DMS79 (cell line): ENCODE measurements at places on chromosomes 11 and 22.

- DNase-seq, result no peak
Observed at GRCh38 chr11:130137999-130138398, 21.6 kb upstream of the ST14 start.

GRCh38 chr11:94211261-94211830, 82.7 kb downstream of the PANX1 start:
- DNase-seq, result no peak

DNA sequence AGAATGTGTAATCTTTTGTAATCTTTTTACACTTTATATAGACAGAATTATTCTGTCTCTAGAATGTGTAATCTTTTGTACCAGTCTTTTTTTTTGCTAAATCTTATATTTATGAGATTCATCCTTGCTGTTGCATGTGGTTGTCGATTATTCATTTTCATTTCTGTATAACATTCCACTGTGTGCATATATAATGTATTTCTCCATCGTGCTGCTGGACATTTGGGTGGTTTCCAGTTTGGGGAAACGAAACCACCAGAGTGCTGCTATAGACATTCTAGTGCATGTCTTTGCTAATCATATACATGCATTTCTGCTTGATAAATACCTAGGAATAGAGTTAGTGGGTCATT, 146.5 kb downstream of the GRIK4 start:
- no peak for DNase-seq

- DNase-seq, result no peak
Observed at GRCh38 chr11:128184981-128185380, 402.4 kb downstream of the ETS1 start.

DNA sequence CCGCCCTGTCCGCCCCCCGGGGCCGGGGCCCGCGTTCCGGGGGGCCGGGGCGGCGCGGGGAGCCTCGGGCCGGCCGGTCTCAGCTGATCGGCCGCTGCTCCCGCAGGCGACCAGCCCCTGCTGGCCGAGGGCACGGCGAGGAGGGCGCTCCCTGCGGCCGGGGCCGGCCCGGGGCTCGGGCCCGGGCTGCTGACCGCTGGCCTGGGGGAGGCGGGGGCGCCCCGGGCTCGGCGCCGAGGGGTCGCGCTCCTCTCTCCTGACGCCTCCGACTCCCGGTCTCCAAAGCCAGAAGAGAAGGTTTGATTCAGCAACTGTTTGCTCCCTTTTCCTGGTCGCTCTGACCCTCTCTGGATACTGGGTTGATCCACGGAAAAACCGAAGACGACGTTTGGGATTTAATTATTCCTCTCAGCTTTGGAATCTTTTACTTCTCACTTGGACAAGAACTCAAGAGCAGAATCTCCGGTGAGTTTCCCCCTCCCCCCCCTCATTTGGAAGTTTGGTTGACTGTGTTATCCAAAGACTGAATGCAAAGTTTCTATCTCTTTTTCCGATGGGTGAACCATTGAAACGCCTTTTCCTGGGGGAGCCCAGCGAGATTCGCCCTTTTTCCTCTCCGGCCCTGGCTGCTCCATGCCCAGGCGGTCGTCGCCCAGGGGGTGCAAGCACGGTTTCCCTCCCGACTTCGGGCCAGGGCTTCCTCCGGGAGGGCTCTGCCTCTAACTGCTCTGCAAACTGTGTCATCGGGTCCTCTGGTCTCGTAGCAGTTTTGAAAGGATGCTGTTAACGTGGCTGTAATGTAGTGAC, 725 bp downstream of the KDM2A start:
- no peak for DNase-seq

GRCh38 chr22:42548597-42549330, 5.0 kb upstream of the SERHL2 start:
- DNase-seq, result no peak

DNA sequence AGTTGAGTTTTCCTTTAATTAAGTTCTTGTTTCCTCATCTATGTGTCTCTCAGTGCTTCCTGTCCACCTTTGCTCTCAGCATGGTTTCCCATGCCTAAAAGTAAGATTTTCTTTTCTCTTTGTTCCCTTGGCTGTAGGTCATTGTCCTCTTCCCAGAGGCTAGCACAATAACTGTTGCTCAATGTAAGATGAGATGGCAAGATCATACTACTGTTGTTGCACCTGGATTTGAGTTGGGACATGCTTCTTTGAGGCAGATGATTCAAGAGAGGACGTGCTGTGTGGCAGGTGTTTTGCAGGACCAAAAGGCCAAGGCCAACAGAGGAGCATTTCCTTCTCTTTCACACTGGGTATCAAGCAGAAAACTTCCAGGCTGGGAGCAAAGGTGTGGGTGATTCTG, 11.3 kb upstream of the NELL1 start:
- DNase-seq, result no peak

GRCh38 chr11:118417801-118418200, 16.4 kb downstream of the ATP5MG start:
- DNase-seq, result no peak

- no peak for DNase-seq
Observed at GRCh38 chr11:10634407-10634806, 59.1 kb downstream of the IRAG1 start.

GRCh38 chr11:47329431-47329986, 23.0 kb downstream of the MYBPC3 start:
- DNase-seq, result no peak

DNA sequence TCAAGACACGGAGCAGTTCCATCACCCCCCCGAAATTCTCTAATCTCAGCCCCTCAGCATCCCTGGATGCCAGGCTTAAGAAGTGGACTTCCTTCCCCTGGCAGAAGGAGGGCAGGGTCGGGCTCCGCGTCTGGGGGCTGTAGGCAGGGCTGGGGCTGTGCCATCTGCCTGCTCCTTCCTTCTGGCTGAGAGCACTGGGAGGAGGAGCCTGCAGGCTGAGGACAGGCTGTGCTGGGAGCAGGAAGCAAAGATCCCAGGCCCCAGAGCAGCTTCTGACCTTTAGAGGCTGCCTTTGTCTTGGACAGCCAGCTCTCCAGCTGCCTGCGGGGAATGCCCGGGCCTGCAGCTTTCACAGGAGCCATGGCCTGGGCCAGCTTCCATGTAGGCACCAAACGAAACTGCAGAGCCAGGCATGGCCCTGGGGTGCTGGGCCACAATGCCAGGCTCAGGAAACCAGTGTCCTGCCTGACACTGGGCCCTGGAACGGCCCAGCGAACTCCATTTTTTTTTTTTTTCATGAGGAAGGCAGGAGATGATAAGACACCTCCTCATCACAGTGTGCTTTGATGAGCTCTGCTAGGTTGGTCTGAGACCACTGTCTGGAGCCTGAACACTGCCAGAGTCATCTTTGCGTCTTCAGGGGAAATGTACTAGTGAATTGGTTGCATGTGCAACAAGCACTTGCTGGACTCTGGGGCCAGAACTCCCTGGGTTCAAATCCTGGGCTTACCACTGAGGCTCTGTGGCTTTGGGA, 67.9 kb downstream of the MCM5 start:
- no peak for DNase-seq

DNA sequence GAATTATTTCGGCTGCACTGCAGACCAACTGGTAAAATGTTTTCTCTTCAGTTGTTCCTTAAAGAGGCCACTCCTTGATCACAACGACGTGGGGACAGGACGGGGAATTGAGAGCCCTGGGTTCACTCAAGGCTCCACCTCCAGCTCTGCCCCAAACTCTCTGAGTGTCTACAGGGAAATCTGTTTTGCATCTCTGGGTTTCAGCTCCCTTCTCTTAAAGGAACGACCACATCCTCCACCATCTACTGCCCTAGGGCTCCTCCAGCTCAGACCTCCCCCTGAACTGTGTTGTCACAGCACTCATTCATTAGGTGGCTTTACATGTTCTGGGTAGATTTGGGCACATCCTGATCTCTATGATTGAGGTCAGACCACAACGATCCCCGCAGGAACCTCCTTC, 5.1 kb upstream of the PPFIA1 start:
- no peak for DNase-seq

GRCh38 chr11:90423378-90423777, 200.5 kb upstream of the CHORDC1 start:
- DNase-seq, result no peak

DNA sequence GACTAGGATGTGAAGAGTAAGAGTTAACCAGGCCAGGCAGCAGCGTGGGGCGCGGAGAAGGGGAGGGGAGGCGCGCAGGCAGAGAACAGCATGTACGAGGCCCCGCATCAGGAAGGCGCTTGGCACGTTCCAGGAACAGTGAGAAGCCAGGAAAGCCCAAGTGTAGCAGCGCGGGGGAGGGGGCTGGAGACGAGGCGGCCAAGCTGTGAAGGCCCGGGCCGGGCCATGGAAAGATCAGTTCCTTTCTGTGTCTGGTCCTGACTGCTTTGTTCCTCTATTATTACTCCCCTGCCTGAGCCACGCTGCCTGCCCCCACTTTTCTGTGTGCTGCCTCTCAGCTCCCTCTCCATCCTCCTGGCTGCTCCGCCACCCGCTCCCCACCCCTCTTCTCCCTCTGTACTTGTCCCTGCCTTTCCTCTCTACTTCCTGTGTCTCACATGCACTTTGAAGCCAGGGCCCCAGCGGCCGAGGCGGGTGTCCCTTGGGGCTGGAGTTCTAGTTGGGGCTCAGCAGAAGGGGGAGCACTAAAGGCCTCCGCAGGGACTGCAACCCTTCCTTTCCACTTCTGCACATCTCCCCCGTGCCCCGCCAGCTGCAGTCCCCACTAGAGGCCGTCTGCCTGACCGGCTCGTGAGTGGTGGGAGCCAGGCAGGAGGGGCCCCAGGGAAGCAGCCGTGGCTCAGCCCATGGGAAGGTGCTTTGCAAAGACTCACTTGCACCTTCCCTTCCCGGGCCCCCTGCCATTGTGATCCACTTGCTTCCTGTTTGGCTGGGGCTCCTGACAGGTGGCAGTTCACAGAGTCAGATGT, 63.7 kb downstream of the PRDM11 start:
- DNase-seq, result no peak

- no peak for DNase-seq
Observed at GRCh38 chr22:37419370-37419968, 7.8 kb downstream of the ELFN2 start.

GRCh38 chr11:3642071-3642951, 519 bp upstream of the ART5 start:
- DNase-seq, result no peak

DNA sequence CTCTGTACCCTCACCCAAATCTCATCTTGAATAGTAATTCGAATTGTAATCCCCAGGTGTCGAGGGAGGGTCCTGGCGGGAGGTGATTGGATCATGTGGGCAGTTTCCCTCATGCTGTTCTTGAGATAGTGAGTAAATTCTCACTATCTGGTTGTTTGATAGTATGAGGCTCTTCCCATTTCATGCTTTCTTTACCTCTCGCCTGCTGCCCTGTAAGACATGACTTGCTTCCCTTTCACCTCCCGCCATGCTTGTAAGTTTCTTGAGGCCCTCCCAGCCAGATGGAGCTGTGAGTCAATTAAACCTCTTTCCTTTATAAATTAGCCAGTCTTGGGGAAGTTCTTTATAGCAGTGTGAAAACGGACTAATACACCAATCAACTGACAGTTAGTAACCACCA, 60.1 kb downstream of the FAM76B start:
- no peak for DNase-seq

- DNase-seq, result no peak
Observed at GRCh38 chr22:19238900-19239299, 52.6 kb downstream of the CLTCL1 start.

DNA sequence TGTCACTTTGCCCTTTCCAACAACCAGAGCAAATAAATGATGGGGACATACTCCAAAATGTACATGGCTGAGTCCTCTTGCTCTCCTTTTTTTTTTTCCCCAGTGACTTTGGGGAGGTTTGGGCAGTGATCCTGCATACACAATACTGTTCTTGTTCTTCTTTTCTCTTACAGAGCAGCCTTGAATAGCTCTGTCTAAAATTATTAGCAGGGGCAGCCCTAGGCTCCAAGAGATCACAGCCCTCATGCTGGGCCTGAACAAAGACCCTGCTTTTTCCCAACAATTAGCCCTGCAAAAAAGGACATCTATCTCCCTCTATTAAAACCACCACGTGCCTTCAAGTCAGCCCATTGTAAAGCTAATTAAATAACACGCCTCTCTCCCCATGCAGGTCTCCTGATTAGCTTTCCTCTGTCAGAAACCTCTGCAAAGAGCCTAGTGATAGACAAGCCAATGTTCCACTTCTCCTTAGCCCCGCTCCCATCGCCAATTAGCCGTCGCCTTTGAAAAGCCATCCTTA, 54.7 kb downstream of the ETS1 start:
- no peak for DNase-seq
